Activated CD8-positive, alpha-beta memory T cell treated with anti-CD3 and anti-CD28 coated beads for 24 hours (primary cell): ENCODE measurements at places on chromosomes 13 and 19.

GRCh38 chr13:37144661-37145060 is 39.2 kb upstream of the CSNK1A1L start:
- no peak for DNase-seq

GRCh38 chr13:21450936-21451335 is 8.2 kb downstream of the ZDHHC20 start:
- no peak for DNase-seq

DNA sequence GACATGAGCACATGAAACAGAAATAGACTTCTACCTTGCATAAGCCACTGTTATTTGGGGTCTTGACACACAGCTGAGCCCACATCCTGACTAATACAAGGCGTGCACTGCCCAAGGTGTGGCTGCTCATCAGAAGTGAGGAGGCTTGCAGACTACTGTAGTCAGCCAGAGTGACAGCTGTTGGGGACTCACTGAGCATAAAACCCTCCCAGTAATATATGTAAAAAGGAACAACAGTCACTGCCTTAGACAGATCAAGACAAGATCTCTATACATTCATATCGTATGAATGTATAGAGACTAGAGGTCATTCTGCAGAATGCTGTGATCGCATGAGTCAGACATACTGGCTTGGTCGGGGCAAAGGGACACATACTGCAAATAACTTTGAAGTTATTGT is 4.1 kb upstream of the C1QTNF9B start:
- no peak for DNase-seq

DNA sequence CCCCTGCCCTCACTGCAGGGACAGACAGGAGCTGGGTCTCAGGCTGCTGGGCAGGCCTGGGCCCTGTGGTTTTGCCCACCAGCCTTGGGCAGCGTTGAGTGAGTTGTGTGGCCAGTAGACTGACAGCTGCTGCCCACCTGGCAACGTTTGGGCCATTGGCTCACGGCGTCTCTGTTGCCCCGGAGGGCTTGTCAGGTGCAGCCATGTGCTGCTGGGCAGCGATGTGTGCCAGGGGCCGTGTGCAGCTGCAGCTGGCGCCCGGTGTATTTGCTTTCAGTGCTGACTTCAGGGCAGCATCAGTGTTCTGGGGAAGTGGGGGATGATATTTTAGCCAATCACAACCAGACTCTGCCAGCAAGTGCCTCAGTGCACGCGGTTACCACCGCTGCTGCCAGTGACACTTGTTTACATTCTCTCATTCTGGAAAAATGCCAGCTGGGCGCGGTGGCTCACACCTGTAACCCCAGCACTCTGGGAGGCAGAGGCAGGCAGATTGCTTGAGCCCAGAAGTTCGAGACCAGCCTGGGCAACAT is 10.6 kb downstream of the FZR1 start:
- DNase-seq, result no peak

GRCh38 chr13:112903606-112904195 is 65.3 kb upstream of the MCF2L start:
- DNase-seq, result no peak

DNA sequence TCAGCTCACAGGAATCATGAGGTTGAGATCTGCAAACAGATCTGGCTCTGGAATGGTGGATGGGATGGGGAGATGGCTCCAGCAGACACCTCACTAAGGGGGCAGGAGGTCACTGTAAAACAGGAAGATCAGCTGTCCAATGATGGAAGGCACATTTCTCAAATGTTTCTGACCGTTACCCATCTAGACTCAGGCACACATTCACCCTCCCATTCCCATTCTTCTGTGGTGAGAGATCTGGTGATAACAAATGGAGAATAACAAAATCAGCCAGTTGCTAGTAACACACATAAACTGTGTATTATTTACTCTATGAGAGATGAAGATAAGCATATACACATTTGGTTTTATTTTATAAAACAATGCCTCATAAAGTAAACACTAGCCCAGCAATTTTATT is 235.9 kb downstream of the TSHZ3 start:
- DNase-seq, result no peak

GRCh38 chr13:99063178-99063577 is 85.3 kb upstream of the DOCK9 start:
- no peak for DNase-seq

DNA sequence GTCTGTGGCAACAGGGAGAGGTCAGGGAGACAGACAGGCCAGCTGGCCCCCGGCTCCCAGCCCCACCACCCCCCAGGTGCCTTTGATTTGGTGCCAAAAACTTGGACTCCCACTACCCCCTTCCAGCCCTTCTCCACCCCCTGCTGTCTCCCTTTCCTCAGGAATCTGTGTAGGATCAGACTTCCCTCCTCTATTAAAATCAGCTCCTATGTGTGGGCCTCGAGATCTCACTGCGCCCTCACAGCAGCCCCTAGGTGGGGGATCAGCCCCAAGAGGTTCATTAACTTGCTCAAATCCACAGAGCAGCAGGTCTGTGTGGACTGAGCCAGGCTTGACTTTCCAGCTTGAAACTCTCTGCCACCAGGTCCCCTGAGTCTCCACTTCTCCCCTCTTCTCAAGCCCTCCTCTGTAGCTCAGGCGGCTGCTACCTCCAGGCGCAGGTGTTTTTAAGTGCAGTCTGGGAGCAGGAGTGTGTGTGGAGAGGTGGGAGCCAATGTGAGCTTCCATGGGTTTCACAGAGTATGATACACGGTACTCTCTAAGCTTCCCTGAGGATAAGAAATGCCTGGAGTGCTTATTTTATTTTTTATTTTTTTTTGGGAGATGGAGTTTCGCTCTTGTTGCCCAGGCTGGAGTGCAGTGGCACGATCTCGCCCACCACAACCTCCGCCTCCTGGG is 1.7 kb downstream of the GAPDHS start:
- DNase-seq, result no peak

- DNase-seq, result no peak
These were observed 139.3 kb downstream of the IRS2 start for GRCh38 chr13:109647053-109647452.

DNA sequence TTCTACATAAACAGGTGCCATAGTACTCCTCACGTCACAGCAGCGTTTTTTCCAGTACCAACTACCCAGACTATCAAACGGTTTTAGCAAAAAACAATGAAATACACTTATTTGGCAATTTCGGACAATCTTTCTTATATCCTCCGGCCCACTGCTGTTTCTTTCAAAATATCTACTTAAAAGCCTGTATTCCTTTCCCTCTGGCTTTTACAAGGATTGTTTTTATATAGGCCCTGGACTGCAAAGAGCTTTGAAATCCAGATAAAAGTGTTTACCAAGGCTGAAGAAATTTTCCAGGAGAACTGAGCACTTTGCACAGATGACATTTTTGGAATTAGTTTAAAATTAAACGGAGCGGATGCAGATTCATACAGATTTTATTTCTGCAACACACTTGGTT is 255.9 kb upstream of the STARD13 start:
- DNase-seq, result no peak
